ENCODE measurements at places on chromosomes 16 and 17.

DNA sequence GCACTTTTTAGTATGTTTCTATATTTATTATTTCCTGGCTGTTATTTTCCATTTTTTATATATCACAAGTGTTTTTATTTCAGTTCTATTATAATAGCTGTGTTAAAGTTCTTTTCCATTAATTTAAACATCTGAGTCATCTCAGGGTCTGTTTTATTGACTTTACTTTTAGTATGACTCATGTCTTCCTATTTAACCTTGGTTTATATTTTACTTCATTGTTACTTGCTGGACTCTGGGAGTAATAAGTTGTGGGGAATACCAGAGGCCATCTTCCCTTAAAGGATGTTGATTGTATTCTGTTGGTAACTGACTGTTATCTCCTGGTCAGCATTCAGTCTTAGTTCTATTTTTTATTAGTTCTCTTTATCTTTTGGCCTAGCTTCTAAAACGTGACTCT lies 1508.2 kb downstream of the CDH11 start:
- DNase-seq: no peak

GRCh38 chr17:17752821-17753321 lies 71.6 kb downstream of the RAI1 start:
- no peak for DNase-seq

DNA sequence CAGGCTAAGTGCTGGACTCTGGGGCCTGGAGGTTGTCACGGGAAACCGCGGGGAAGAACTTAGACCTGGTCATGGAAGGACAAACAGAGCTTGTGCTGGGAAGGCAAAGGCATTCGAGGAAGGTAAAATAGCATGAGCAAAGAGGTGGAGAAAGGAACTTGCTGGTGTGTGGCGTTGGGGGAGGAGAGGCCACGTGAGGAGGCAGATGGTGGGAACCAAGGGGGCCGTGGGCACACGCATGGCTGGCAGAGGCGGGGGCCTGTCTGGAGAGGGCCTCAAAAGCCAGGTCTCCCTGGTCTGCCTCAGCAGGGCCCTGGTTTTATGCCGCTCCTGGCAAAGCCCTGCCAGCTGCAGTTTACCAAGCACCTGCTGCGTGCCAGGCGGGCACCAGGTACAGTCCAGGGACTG lies 15.3 kb downstream of the CORO7 start:
- DNase-seq: no peak

- no peak for DNase-seq
Measured at GRCh38 chr17:22600644-22601298, 908.4 kb downstream of the KCNJ18 start.

DNA sequence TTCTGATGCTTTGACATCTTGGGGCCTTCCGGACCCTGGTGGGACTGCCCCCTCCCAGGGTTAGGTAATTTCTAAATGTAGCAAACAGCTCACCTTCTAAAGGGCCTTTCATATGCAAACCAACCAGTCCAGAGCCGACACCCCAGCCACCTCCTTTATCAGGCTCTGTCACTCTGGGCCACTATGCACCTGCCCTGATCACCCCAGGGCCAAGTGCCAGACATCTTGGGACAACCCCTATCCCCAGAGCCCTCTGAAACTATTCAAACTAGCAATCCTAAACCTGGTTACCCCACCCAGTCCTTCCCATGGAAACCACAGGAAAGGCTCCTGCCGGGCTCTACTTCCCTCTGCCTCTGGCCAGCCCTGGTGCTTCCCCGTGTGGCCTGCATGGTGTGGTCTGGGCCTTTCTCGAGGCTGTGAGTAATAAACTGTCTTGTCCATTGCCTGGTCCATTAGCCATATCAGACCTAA lies 91.2 kb upstream of the TNRC6C start:
- DNase-seq: no peak

- DNase-seq: no peak
Measured at GRCh38 chr17:57400648-57401047, 144.3 kb downstream of the MSI2 start.

DNA sequence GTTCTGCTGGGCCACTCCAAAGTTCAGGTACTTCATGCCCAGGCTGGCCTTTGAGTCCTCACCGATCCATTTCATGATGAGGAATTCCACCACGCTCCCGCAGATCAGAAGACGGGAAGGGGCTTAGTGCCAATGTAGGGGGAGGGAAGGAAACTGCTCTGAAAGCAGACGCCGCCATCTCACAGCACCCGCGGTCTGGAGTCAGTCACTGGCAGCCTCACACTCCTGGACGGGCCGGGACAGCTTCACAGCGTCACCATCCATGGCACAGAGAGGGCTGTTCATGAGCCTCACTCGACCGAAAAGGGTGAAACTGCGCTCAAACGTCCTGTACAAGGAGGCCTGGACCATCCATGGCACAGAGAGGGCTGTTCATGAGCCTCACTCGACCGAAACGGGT lies 62.0 kb downstream of the RPH3AL start:
- no peak for DNase-seq

Measured in activated CD4-positive, alpha-beta T cell treated with anti-CD3 and anti-CD28 coated beads, Interleukin-2, amount 50 U/mL, for 4 hours (primary cell).